ENCODE measurements at places on chromosomes 7 and 10.
A peak's percentile ranks its signal among the peaks of the same experiment; 100 is the strongest.

- no peaks in the 10 kb centered on the region for H3K4me1 ChIP-seq
- H3K27ac ChIP-seq: no peak overlapping the region
- DNase-seq: no peak
Observed at GRCh38 chr7:129126314-129126713, 18.2 kb upstream of the TSPAN33 start.

DNA sequence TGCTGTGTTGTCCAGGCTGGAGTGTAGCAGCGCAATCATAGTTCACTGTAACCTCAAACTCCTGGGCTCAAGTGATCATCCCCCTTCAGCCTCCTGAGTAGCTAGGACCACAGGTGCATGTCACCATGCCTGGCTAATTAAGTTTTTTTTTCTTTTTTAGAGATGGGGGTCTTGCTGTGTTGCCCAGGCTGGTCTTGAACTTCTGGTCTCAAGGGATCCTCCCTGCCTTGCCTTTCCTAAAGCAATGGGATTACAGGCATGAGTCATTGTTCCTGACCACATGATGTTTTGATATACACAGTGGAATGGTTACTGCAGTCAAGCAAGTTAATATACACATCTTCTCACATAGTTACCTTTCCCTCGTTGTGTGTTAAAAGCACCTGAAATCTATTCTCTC, 140.3 kb downstream of the GPR85 start:
- peaks cover 5% of the 10 kb centered on the region for H3K27me3 ChIP-seq
- H3K4me3 ChIP-seq: no peak overlapping the region
- H3K4me1 ChIP-seq: no peaks in the 10 kb centered on the region
- no peak for DNase-seq
- no peak overlapping the region for H3K27ac ChIP-seq

DNA sequence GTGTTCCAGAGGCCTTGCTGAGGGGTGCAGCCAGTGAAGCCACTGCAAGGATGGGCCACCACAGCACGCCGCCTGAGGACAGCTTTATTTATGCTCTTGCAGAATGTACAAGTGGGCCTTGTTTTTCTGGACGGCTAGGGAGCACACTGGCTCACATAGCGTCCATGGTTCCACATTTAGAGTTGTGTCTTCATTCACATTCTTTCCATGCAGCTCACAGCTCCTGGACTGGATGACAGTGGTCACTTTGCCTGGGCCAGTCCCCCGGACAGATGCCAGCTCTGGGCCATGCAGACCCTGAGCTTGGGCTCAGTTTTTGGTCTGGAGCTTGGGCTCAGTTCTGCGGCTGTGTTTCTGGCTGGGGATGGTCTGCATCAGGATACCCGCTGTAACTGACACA, 2.6 kb upstream of the C10orf71 start:
- no peaks in the 10 kb centered on the region for H3K4me1 ChIP-seq
- no peak for DNase-seq
- H3K27me3 ChIP-seq: no peaks in the 10 kb centered on the region
- H3K36me3 ChIP-seq: no peaks in the 10 kb centered on the region

DNA sequence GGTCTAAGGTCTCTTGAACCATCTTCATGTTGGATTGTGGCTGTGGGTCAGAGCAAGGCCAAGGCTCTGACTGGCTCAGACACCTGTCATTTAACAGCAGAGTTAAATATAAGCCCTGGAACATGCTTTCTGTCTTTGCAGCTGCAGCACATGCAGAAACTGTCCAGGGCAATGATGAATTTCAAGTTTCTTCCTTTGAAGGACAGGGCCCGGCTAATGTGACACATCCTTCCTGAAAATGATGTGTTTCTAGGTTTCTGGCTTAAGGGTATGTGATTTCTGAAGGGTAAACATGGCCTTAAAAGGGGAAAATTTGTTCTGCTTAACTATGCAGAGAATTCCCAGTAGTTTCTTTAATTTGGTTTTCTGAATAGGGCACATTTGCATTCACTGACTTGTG, 34.0 kb upstream of the SLC35B4 start:
- H3K36me3 ChIP-seq: no peaks in the 10 kb centered on the region
- peaks cover 19% of the 10 kb centered on the region for H3K27me3 ChIP-seq
- no peak for DNase-seq
- H3K4me1 ChIP-seq: no peaks in the 10 kb centered on the region

- peak overlapping the region; percentile 85 for H3K4me3 ChIP-seq
- H3K36me3 ChIP-seq: no peaks in the 10 kb centered on the region
- peak overlapping the region; percentile 94 for H3K27ac ChIP-seq
Observed at GRCh38 chr7:151058781-151059366, 515 bp upstream of the SLC4A2 start.

DNA sequence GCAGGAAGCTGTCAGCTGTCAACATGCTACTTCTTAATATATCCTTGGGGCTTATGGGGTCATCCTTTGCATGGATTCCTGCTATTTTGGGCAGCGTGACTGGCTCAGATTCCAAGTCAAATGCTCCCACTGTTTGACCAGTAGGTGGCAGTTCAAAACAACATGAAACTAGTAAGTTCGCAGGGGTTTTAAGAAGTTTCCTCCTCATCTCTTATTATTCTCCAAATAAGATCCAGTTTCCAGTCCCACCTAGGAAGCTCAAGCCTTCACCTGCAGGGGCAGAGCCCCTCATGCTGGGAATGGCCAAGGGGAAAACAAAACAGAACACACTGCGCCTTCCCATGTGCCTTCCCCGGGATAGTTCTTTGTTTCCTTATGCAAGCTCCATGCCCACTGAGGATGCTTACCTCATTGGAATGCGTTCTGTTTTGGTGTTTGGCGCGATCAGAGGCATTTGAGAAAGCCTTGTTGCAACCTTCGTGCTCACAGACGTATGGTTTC, 259.8 kb downstream of the GLI3 start:
- H3K4me3 ChIP-seq: no peak overlapping the region
- no peaks in the 10 kb centered on the region for H3K27me3 ChIP-seq
- no peaks in the 10 kb centered on the region for H3K4me1 ChIP-seq

DNA sequence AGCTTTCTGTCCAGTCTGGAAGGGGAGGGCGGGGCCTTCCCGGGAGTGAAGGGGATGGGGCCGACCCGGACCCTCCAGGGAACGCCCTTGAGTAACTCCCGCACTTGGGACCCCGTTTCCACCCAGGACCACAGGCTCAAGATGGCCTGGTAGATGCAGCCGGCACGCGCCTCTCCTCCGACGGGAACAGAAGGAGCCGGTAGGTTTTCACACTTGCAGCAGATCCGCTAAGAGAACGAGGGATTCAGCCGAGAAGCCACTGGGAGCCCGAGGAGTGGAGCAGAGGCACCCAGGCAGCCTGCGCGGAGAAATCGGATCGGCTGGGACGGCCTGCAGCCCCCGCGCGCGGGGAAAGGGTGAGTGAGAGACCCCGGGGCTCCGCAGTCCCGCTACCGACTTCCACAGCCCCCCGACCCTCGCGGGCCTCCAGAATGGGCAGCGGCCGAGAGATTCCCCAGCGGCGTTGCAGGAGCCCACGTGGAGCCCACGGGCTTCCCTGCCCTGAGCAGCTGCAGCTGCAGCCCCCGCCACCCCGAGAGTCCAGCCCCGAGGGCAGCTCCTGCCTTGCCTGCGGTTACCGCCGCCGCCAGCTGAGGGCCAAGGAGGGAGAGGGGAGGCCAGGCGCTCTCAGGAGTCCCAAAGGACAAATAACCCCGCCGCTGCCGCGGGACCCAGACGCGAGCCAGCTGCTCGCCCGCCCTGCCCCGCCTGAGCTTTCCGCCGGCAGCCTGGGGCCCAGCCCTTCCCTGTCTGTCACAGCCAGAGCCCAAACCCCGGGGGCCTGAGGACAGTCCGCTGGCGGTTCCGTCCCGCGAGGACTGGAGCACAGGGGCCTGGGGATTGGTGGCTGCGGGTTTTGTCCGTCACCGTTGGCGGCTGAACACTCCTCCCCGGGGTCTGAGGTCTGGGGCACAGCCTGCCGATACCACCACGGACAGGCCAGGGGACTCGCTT, 21.8 kb downstream of the IFT22 start:
- DNase-seq: no peak
- peaks cover 14% of the 10 kb centered on the region for H3K27me3 ChIP-seq
- no peak overlapping the region for H3K4me3 ChIP-seq

DNA sequence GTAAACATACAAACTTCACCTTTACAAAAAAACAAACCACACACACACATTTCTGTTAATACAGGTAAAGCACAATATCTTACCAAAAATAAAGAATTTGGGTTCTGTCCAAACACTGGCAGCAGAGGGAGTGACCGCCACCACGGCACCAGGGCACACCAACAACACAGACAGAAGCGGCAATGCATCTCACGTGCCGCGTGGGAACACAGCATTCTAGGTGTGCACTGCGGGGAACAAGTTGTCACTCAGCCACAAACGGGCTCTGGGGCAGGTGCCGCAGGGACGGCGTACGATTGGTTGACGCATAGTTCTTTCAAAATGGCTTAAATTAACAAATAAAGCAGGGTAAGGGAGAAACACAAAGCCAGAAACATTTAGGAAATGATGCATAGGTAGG, 22.3 kb downstream of the PDGFA start:
- DNase-seq: no peak
- no peaks in the 10 kb centered on the region for H3K27me3 ChIP-seq
- peaks cover 4% of the 10 kb centered on the region for H3K36me3 ChIP-seq
- H3K27ac ChIP-seq: no peak overlapping the region

DNA sequence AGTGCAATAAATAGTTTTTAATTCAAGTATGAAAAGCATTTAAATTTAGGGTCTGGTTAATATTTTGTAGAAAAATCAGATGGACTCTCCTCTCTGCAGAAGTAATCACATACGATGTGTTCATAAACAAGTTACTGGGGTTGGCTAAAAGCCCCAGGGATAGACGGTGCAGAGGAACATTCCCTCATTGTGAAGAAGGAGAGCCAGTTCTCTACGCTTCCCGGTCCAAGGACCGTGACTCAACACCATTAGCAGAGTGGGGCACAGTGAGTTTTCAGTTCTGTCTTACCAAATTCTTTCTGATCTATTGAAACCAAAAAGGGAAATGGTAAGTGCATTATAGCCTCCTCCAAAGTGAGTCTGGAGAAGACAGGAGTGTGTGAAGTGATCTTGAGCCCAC, 327.8 kb downstream of the WDR37 start:
- H3K27me3 ChIP-seq: peaks cover 19% of the 10 kb centered on the region
- H3K27ac ChIP-seq: no peak overlapping the region
- no peaks in the 10 kb centered on the region for H3K36me3 ChIP-seq
- H3K4me3 ChIP-seq: no peak overlapping the region
- H3K4me1 ChIP-seq: no peaks in the 10 kb centered on the region
- DNase-seq: no peak

- no peaks in the 10 kb centered on the region for H3K36me3 ChIP-seq
- no peaks in the 10 kb centered on the region for H3K27me3 ChIP-seq
- no peak overlapping the region for H3K4me3 ChIP-seq
- DNase-seq: no peak
- H3K4me1 ChIP-seq: no peaks in the 10 kb centered on the region
Observed at GRCh38 chr10:106982268-106982667, 182.2 kb downstream of the SORCS1 start.

DNA sequence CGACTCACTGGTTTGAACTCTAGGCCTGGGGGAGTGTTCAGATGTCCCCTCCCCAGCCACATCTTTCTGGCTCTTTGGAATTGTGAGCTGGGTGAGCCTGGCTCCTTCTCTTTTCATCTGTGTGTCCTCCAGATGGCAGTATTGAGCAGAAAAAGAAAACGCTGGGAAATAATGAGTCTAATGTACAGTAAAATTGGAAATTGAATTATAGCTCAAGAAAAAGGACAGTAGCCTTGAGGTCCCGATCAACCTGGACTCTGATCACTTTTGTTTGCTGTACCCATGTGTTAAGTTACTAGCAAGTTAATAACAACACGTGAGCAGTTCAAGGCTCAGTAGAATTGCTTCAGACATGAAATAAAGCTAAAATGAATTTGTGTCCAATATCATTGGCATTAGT, 77.9 kb downstream of the SNX10 start:
- H3K4me1 ChIP-seq: no peaks in the 10 kb centered on the region
- H3K4me3 ChIP-seq: no peak overlapping the region
- DNase-seq: peak; percentile 28
- no peak overlapping the region for H3K27ac ChIP-seq

DNA sequence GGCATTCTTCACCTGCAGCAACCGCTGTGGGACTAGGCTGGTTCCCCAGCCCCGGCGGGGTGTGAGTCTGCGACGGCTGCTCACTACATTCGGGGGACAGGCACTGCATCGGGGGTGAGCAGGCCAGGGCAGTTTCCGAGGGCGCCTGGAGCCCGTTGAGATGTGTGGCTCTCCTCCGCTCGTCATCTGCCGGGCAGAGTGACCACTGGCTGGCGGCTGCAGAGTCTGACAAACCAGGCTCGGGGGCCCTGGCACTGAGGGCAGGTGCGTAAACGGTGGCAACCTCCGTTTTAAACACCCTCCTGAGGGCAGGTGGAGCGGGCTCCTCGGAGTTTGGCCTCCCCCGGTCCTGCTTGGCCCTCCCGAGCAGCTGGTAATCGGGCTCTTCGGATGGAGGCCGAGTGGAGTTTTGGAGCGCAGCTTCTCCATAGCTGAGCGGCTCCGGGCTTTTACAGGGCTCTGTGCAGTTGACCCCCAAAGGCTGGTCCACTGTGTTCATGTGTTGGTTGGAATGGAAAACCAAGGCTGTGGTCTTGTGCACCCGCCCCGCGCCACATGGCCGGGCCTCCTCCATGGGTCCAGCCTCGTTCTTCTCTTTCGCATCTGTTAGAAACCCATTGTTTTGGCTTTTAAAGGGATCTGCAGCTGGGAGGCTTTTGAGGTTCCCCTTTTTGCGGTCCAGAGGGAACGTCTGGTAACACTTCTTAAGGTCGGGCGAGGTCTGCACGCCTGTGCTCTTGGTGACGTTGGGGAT, 20.9 kb downstream of the INSYN2A start:
- H3K4me3 ChIP-seq: no peak overlapping the region
- H3K36me3 ChIP-seq: no peaks in the 10 kb centered on the region
- H3K27me3 ChIP-seq: no peaks in the 10 kb centered on the region
- no peak overlapping the region for H3K27ac ChIP-seq
- no peaks in the 10 kb centered on the region for H3K4me1 ChIP-seq
- DNase-seq: no peak

DNA sequence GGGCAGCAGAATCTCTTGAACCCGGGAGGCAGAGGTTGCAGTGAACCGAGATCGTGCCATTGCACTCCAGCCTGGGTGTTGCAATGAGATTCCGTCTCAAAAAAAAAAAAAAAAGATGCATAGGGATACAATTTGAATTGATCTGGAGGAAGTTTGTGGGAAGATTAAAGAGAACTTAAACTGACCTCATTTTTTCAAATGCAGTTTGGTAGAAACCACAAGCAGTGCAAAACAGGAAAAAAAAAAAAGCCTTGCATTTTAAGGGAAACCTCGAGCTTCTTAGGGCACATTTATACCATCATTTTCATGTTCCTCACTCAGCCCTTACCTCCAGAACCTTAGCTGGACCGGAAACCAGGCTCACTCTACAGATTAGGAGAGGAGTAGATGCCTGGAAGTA, 2.8 kb downstream of the KCTD7 start:
- peak overlapping the region; percentile 51 for H3K27ac ChIP-seq
- H3K4me3 ChIP-seq: peak overlapping the region; percentile 13
- no peaks in the 10 kb centered on the region for H3K27me3 ChIP-seq
- DNase-seq: no peak
- H3K36me3 ChIP-seq: peaks cover 25% of the 10 kb centered on the region
- peaks cover 69% of the 10 kb centered on the region for H3K4me1 ChIP-seq

DNA sequence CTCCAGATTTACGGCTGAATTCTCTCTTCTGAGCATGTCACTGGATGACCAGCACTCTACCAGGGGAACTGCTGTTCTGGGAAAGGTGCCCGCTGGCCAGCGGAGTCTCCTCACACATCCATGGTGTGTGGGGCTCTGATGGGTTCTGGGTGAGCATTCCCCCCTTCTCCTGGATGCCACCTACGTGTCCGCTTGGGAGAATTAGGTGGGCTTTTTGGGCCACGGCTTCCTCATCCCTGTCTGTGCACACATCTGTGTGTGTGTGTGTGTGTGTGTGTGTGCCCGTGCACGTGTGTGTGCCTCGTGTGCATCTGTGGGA, 163.0 kb downstream of the DNAJB6 start:
- no peak overlapping the region for H3K27ac ChIP-seq
- H3K27me3 ChIP-seq: no peaks in the 10 kb centered on the region
- peaks cover 26% of the 10 kb centered on the region for H3K4me1 ChIP-seq
- H3K36me3 ChIP-seq: no peaks in the 10 kb centered on the region
- no peak for DNase-seq
- H3K4me3 ChIP-seq: no peak overlapping the region

Data from T-cell (primary cell).